Hindlimb muscle (tissue), 1 donor: ENCODE measurements at places on chromosomes 7 and 10. TPM values are rescaled to one million over a fixed set of nuclear protein-coding genes. Genes with fewer than 3 reads are reported as not detected.
A peak's percentile ranks its signal among the peaks of the same experiment; 100 is the strongest.

DNA sequence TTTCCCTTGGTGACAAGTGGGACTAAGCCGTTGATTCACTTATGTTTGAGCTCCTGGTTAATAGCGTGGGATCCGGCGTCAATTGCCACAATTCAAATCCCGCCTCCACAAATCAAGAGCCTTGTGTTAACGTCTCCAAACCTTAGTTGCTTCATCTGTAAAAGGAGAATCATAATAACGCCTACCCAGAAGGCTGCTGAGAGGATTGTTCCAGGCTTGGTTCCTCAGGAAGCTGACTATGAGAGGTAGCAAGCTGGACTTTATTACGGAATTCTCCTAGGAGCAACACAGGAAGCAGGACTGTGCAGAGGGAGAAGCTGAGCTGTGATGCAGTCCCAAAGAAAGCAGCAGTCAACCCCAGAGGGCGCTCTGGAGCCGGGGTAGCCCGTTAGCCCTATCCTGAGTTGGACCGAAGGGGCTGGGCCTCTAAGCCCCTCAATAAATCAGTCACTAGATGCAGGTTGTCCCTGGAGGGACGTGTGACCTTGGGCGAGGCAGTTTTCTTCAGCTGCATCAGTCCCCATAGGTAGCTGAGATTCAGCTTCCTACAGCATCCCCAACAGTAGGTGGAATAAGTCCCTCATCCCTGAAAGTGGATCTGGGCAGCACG is 6.9 kb upstream of the BAG3 start:
- DNase-seq, result no peak

SUN3 gene
- not detected for polyA plus RNA-seq

DNA sequence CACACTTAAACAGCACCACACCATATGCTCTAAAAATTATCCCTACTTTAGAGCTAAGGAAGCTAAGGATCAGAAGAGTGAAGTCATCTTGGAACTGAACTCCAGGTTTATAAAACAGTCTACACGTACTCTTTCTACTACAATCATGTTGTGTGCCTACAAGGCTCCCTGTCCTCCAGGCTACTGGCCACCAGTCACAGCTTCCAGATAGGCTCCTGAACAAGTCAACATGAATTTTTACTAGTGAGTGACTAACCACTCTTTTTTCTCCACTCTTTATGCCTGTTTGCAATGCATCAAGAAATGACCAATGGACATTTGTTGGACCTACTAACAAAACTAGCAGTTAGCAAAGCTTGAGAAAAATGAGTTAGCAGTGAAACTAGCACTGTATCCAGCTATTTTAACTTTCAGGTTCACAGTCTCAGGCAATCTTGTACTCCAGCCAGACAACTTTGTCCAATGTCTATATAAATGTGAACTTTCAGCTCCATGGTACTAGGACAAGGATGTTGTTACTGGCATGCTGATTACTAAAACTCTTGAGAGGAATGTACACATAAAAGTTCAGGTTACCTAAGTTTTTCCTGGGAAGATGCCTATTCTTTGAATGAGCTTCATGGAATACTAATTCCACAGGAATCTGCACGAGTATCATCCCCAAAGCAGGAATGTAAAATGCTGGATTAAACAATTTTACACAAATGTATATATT is 180.0 kb downstream of the BTAF1 start:
- DNase-seq, result peak; percentile 67

DNA sequence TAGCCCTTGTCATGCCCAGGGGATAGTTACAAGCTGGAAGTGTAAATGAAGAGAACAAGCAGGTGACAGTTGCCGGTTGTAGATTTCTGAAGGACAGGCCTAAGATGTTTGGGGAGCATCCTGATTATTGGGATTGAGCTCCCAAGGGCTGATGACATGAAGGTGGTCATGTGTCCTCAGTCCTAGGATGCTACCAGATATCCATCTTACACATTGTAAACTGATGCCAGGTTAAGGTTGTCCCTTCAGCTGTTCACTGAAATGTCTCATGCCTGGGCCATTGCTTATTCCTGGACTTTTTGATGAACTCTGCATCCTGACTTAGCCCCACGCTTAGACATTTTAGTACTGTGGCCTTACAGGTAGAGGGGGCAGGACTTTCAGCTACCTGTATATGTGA is 1.3 kb downstream of the ZMIZ2 start:
- no peak for DNase-seq

FAM53B gene
- 27.8 TPM for polyA plus RNA-seq

DNA sequence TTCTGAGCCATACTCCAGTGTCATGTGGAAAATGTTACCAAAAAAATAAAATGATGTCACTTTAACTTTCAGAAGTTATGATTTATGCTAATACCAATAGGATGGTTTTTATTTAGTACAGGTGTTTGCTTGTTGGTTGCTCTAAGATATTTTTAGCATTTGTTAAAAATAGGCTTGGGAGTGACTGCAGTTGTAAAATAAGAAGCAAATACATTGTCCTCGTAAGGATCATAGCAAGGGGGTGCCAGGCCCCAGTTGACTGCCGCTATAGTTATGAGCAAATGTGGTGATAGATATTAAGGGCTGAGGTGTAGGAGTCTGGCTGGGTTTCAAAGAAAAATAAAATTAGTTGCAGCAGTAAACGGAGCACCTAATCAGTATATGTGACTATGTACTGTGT is 354.4 kb upstream of the BMPER start:
- no peak for DNase-seq

ATRNL1 gene
- polyA plus RNA-seq, result 0.45 TPM

DNA sequence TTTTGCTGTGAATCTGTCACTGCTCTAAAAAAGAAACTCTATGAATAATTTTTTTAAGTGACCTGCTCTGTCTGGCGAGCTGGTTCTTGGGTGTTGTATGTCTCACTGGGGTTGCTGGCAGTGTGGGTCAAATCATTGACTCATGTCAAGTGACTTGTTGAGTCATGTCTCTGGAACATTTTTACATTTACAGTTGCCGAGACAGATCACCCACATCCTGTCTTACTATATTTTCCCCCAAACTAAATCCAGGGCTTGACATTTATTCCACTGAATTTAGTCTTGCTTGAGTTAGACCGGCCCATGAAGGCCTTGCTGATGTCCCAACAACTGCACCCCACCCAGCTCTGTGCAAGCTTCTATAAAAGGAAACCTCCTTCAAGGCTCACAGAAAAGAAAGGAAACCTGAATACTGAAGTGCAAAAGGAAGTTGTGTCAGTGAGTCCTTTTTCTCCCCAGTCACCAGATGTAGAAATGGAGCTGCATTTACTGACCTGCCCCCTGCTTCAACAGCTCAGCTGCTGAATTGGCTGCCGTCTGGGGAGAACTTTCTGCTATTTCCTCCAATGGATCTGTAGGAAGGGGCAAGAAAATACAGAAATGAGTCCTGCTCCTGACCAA is 290.3 kb downstream of the TNS3 start:
- DNase-seq, result no peak

DNA sequence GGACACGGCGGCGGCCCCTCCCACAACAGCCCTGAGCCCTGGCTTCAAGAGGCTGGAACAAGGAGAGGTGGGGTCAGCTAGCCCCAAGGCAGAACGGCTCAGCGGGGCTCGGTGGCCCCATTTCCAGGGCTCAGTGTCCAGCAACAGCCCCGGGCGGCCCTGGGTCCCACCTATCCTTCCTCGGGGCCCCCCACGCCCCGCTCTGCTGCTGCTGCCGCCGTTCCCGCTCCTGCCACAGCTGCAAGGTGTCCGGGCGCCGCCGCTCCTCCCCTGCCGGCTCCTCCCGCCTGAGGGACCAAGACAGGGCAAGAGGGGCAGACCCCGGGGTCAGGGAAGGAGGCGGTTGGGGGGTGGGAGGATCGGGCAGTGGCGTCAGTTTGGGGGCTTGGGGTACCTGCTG is 3.4 kb upstream of the SAP25 start:
- no peak for DNase-seq

DNA sequence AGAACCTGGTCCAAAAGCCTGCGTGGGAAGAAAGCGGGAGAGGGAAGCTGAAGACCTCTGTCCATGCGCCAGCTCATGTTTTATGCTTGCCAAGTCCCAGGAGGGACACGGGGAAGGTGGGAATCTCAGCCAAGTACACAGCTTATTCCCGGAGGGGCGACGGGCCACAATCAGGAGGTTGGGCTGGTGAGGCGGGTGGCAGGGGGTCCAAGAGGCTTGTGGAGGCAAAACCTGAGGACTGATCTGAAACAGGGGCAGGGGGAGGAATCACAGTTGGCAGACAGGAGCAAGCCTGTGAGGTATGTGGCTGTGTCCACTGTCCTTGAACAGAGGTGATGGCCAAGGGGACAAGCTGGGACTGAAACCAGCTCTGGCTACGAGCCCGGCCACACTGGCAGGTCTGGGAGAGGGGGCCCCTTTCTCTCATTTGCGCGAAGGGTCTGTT is 38.0 kb upstream of the LEP start:
- DNase-seq, result no peak

GRCh38 chr7:5230265-5231067 is 40.4 kb downstream of the WIPI2 start:
- DNase-seq, result no peak

ANLN gene
- polyA plus RNA-seq, result 19.4 TPM

GRCh38 chr10:95793401-95794045 is 37.6 kb downstream of the ENTPD1 start:
- DNase-seq, result peak; percentile 9

- no peak for DNase-seq
Observed at GRCh38 chr7:47888371-47889265, 59.6 kb downstream of the PKD1L1 start.
